ENCODE measurements at places on chromosomes 4 and X. TPM values are rescaled to one million over a fixed set of nuclear protein-coding genes. Genes with fewer than 3 reads are reported as not detected.
A peak's percentile ranks its signal among the peaks of the same experiment; 100 is the strongest.

TMPRSS11E gene
- total RNA-seq: 0.71 TPM

CHRDL1 gene
- 17.4 TPM for total RNA-seq

PPP4R3C gene
- not detected for total RNA-seq

GRCh38 chr4:2289311-2289954 lies 27.5 kb upstream of the MXD4 start:
- no peak for DNase-seq

DNA sequence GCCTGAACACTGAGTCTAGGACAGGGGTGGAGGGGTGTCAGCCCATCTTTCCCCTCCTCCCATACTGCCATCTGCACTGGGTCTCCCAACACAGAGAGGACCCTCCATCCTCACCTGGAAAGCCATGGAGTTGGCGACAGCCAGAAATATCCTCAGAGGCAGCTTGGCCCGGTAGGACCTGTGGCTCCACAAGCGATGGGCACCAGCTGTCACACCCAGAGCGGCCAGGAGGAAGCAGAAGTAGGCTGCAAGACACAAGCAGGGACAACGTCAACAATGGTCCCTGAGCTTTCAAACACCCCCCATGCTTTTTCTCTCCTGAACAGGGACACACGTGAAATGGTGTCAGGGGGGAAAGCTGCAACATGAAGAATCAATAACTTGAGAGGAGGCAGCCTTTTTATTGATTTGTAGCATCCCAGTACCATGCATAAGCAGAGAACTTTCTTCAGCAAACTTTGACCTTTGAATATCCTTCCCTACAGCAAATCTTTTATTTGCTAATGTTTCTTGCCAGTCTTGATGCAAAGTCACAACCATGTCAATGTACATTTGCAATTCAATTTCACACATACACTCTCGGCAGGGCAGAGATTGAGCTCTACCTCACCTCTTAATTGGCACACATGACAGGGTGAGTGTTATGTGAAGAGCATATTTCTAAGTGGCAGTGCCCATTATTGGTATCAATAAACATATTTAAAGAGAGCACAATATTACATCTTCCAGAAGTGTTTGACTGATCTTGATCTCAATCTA lies 93.2 kb downstream of the SCD5 start:
- no peak for DNase-seq

GRCh38 chr4:65021149-65021548 lies 611.9 kb upstream of the TECRL start:
- DNase-seq: no peak

GRCh38 chr4:71634364-71634763 lies 149.5 kb downstream of the GC start:
- no peak for DNase-seq

DNA sequence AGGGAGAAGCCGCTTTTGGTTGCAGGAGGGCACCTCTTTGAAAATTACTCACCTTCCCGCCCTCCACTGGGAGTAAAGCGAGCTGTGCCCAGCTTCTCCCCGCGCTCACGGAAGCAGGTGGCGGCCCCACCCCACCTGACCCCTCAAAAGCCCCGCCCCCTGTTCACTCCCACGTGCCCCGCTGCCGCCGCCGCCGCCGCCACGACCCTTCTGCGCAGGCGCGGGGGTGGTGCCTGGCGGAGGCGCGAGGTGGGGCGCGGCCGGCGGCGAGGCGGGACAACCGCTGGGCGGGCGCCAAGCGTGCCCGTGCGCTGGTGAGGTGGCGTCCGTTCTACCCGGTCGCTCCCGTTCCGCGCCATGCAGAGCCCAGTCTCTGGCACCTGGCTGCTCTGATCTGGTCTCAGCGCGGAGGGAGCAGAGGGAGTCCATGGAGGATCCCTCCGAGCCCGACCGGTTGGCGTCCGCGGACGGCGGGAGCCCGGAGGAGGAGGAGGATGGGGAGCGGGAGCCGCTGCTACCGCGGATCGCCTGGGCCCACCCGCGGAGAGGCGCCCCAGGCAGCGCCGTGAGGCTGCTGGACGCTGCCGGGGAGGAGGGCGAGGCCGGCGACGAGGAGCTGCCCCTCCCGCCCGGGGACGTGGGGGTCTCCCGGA lies at the start of gene PI4K2B:
Gene PI4K2B, plus strand, starts transcription at position 297 of the 653 bp plus-strand sequence. Its CDS starts 131 bp downstream, at position 428.
- peak; percentile 95 for DNase-seq

DNA sequence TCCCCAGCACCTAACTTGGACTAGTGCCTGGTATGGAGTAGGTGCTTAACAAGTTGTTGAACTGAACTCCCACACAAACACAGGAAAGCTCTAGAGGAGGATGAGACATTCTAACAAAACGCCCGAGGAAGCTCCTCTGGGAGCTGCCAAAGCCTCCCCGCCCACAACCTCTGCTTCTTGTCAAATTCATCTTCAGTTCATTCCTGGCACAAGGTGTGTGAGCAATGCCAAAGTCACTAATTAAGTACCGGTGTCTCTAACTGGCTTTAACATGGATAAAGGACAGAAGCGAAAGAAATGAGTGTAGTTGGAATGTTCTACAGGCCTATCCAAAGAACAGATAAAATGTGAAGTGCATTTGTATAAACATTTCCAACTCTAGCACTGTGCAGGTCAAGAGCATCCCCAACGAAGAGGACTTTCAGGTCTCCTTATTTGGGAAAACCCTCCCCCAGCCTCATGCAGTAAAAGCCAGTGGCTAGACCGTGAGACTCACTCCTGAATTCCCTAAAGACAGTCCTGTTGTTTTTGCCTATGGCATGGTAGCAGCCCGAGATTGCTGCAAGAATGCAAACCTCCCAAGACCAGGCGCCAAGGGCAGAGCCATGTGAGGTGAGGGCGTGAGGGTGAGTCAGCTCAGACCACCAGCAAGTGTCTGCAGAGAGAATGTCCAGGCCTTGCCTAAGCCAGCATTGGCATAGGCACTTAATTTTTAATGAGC lies 72.2 kb upstream of the KLF3 start:
- no peak for DNase-seq

GRCh38 chr4:125547836-125548235 lies 233.1 kb downstream of the FAT4 start:
- DNase-seq: no peak

DNA sequence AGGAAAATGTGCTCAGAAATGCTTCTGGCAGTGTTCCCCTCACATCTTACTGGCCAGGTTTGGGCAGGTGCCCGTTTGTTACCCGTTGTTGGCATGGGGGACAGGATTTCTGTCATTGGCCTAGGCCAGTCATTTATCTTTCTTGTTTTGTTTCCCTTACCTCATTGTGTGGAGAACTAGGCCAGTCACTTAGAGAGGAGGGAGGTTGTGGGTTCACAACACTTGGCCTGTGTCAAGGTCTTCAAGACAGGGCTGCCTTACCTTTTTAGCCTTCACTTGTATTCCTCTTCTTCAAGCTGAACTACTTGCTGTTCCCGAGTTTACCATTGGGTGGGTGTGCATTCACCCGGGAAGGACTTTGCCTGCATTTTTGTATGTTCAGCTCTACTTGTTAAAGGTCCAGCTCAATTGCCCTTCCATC lies 17.7 kb downstream of the SNX25 start:
- DNase-seq: peak; percentile 43

- DNase-seq: no peak
Observed at GRCh38 chr4:183350317-183351071, 28.3 kb upstream of the CLDN24 start.

DNA sequence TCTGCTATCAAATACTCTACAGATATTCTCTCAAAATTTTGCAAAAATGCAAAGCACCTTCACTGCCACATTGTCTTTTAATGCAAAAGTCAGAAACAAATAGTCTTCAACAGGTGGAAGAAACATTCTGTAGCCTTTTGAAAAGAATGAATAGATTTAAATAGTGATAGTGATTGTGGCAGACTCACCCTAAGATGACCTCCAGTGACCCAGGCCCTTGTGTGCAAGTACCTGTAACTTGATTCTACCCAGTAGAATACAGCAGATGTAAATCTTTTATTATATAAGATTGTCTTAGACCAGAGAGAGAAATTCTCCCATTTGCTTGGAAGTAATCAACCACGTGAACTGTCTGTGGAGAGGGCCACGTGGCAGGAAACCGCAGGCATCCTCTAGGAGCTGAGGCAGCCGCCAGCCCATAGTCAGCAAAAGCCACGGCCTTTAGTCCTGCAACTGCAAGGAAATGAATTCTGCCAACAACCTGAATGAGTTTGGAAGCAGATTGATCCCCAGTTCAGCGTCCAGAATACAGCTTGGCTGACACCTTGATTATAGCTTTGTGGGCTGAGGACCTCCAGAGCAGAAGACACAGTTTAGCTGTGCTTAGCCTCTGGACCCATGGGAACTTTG lies 272.5 kb downstream of the ARHGAP10 start:
- no peak for DNase-seq

DNA sequence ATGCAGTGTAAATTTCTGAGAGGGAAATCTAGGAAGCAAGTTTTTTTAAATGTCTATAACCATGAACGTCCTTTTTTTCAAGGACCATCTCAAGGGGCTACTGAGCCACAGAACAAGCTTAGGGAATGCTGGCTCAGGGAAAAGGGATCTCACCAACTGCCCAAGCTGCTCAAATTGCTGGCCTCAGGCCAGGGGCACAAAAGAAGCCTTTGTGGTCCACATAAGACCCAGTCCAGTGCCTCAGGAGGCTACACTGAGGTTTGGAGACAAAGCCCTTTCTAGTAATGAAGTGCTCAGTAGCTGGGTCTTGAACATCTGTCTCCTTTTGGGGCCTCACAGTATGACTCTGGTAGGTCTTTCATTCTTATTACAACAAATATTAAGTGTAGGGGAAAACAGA lies 305.5 kb downstream of the RAB28 start:
- DNase-seq: no peak

DNA sequence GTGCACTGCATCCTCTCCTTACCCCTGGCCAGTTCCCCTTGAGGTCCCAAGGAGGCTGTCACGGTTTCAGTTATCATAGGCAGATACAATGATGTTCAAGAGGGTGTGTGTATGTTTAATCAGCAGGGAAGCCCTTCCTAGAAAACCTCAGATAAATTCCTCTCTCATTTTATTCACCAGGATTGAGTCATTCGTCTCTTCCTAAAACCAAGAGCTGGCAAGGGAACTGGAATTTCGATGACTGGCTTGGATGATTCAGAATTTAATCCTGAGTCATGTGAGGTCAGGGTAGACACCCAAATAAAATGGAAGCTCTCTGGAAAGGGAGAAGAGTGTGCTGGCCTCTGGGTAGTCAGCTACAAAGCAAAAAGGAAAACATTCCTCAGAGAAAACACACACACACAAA lies 106.2 kb upstream of the RAPGEF2 start:
- no peak for DNase-seq

- DNase-seq: no peak
Observed at GRCh38 chr4:182018691-182019090, 224.5 kb upstream of the TENM3 start.

DNA sequence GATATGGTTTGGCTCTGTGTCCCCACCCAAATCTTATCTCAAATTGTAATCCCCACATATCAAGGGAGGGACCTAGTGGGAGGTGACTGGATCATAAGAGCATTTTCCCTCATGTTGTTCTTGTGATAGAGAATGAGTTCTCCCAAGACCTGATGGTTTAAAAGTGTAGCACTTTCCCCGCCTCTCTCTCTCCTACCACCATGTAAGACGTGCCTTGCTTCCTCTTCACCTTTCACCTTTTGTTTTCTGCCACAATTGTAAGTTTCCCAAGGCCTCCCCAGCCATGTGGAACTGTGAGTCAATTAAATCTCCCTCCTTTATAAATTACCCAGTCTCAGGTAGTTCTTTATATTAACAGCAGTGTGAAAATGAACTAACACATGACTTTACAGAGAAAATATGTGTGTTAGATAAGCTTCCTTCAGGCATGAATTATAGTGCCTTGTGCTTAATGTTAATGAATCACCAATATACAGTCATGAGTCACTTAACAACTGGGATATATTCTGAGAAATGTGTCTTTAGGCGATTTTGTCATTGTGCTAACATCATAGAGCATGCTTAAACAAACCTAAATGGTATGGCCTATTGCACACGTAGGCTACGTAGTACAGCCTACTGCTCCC lies 37.9 kb downstream of the PDGFC start:
- DNase-seq: no peak

All from H1 (cell line).